ENCODE measurements at places on chromosomes 2 and 18.
A peak's percentile ranks its signal among the peaks of the same experiment; 100 is the strongest.

GRCh38 chr2:39622860-39623259, 42.9 kb upstream of the TMEM178A start:
- no peak for DNase-seq

GRCh38 chr2:174802459-174802858, 38.2 kb upstream of the CHRNA1 start:
- DNase-seq: peak; percentile 89

DNA sequence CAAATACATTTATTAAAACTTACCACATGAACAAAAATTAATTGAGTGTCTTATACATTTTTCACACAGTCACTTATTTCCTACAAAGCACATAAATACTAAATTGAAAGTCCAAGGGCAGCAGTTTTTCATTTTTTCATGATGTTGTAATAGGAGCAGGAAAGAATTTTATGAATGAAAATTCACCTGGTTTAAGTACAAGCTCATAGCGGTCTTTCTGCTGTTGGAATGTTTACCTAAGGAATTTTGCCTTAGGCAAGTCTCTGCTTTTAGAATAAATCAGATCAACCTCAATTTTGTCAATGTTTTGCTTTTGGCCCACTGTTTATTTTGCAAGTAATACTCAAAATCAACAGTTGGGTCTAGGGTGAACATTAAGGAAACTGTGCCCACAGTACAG, 40.0 kb downstream of the ETAA1 start:
- no peak for DNase-seq

DNA sequence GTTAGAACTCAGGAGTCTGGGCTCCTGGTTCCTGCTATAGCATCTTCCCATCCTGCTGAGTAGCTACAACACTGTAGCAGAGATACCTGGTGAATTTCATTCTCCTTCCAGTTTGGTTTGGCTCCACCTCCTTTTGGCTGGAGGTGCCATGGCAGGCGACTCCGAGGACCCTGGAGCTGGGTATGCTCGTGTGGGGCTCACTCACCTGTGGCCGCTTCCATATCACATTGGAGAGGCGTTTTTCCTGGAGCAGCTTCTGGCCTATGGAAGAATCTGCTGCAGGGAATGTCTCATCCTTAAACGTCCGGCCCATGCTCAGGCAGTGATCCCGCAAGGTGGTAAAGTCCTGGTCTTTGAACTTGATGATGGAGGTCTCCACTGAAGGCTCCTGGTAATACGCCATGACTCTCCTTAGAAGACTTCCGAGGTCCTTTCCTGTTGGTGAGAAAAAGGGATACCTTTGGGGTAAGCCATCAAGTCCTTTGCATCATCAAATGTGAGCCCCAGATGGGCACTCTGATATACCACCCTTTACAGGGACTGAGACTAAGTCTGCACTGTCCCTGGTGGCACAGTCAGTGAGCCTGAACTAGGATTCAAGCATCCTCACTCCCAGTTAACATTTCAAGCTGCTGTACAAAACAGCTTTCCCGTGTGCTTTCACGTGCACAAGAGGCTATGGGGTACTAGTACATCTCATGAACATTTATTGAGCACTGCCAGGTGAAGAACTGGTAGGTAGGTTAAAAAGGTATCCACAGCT, 20.1 kb downstream of the CAPN13 start:
- DNase-seq: no peak

GRCh38 chr18:45335282-45336043, 279.8 kb upstream of the SLC14A2 start:
- DNase-seq: peak; percentile 46

- no peak for DNase-seq
Measured at GRCh38 chr2:205998583-205998982, 87.4 kb downstream of the INO80D start.

DNA sequence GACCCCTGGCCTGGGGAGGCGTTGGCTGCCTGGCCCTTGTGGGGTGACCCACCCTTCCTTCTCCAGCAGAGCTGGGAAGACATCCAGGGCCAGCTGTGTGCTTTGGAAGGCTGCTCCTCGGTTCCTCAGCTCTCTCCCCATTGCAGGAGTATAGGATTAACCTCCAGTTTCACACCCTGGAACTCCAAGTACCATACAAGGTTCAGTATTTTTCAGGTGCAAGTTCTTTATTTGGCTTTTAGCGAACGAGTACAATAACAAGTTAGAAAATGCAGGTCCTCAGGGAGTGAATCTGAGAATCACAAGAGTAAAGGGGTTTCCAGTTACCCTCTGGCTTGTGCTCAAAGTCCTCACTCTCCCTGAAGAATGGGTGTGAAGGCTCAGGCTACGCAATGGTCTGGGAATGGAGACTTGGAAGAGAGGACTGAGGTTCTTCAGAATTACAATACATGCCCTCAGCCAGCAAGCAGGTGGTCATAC, 101.2 kb downstream of the APOB start:
- no peak for DNase-seq

GRCh38 chr18:61732854-61733253, 160.0 kb downstream of the RNF152 start:
- no peak for DNase-seq

GRCh38 chr2:97935719-97936161, 60.0 kb downstream of the TMEM131 start:
- peak; percentile 87 for DNase-seq

- peak; percentile 24 for DNase-seq
Measured at GRCh38 chr2:232937278-232937906, 67.3 kb downstream of the SNORC start.

- DNase-seq: no peak
Measured at GRCh38 chr2:181751266-181752030, 71.1 kb upstream of the NEUROD1 start.

DNA sequence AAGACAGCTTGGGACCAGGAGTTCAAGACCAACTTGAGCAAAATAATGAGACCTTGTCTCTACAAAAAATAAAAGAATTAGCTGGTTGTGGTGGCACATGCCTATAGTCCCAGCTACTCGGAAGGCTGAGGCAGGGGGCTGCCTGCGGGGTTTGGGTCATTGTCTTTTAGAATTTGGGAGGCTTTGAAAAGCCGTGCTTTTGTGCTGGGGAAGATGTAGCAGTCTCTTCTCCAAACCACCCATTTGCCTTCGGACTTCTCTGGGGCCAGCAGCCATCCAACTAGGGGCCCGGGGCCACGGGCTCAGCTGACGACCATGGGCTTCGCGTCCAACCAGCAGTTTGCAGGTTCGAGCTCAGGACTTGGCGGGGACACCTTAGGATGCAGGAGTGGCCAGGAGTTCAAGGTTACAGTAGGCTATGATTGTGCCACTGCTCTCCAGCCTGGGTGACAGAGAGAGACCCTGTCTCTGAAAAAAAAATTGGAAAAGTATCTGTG, 6.3 kb downstream of the PJVK start:
- no peak for DNase-seq

GRCh38 chr2:96317584-96317997, 7.5 kb upstream of the ITPRIPL1 start:
- no peak for DNase-seq

- no peak for DNase-seq
Measured at GRCh38 chr2:20757405-20758090, 65.4 kb downstream of the LDAH start.

GRCh38 chr2:104965900-104966299, 72.0 kb upstream of the MRPS9 start:
- DNase-seq: no peak

DNA sequence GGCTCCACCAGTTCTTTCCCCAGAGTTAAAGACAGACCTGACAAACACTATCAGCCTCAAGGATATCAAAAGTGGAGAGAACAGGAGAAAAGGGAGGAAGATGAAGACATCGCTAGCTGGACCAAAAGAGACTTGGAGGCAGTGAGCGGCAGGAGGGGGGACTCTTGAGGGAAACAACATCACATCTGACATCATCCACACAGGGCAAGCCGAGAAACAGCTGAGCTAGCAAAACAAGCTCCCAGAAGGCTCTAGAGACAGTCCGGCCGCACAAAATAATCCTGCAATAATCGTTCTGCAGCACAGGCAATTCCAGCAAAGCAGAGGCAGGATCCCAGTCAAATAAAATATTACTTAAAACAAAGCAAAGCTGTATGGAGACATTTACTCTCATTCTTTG, 239.8 kb downstream of the EN1 start:
- no peak for DNase-seq

DNA sequence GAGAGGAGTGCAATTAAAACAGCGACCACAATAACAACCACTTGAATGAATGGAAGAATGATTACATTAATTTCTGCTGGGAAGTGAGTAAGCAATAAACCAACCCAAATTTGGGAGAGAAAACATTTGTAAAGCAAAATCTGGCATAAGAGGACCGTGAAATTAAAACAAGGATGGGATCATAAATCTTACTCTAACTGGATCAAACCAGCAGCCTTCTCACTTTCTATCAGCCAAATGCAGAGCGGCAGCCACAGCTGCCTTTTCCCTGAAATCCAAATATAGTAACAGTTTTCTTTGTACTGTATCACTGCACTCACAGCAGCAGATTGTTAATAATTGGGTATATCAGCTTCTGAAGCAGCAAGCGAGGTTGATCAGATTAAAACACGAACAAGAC, 245.2 kb upstream of the REG3G start:
- DNase-seq: no peak

DNA sequence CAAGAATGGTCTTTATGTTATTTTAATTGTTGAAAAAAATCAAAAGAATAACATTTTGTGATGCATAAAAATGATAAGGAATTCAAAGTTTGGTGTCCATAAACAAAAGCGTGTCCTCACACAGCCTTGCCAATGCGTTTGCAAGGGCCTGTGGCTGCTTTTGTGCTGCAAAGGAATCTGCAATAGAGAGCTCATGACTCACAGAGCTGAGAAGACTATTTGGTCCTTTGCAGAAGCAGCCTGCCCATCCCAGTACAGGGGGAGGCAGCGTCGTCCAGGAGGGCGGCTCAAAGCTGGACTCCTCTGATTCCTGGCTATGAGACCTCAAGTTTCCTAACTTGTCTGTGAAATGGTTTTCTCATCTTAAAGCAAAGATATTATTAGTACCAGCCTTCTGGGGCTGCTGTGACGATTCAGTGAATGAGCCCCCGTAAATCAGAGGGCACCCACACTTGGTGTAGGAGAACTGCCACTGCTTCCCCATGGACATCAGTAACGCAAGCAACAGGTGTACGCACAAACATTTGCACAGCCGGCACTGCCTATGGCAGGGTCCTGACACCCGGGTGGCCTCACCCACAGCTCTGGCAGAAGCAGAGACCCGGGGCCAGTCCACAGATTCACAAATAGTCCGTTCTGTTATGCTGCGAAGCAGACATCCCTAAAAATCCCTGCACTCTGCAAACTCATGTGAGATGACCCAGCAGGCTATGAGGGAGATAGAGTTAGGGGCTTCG, 70.6 kb upstream of the ASAP2 start:
- DNase-seq: peak; percentile 56

- DNase-seq: peak; percentile 42
Measured at GRCh38 chr2:32553829-32554432, 73.9 kb upstream of the TTC27 start.

- DNase-seq: no peak
Measured at GRCh38 chr2:132670496-132671150, 618 bp upstream of the LYPD1 start.

DNA sequence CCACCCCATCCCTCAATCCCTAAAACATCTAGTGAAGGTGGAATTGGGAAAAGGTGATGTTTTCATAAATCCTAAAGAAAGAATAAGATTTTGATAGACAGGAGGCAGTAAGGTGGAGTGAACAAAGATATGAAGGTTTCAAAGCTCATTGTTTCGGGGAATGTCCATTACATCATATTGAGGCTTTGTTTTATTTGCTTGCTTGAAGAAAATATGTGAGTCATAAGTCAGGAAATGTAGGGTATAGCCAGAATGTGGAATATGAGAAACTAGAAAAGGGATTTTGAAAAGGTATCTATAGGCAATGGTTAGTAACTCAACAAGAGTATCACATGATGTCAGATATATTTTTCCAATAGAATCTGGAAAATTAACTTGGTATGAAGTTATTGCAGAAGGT, 1178.5 kb upstream of the ACVR2A start:
- peak; percentile 14 for DNase-seq

GRCh38 chr2:135994281-135994680, 8.9 kb upstream of the DARS1 start:
- no peak for DNase-seq
